ENCODE measurements at places on chromosomes 16 and 17. TPM values are rescaled to one million over a fixed set of nuclear protein-coding genes. Genes with fewer than 3 reads are reported as not detected.

DNA sequence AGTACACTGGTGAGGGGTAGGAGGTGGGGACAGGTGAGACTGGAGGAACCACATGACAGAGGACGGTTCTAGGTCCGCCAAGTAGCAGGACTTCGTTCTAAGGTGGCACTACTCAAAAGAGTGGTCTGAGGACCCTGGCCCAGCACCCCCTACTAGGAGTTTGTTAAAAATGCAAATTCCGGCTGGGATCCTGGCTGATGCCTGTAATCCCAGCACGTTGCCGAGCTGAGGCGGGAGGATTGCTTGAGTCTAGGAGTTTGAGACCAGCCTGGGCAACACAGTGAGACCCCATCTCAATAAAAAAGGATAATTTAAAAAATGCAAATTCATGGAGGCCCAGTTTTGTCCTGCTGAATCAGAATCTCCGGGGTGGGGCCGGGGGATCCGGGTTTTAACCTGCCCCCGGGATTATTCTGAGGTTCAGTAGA lies 59.1 kb downstream of the WSB1 start:
- DNase-seq = no peak

LRRC36 gene
- 8.7 TPM for polyA plus RNA-seq

CLEC3A gene
- not detected for polyA plus RNA-seq

TBC1D3D gene
- polyA plus RNA-seq = 3.1 TPM

TOX3 gene
- 32.5 TPM for polyA plus RNA-seq

WNT9B gene
- 8.5 TPM for polyA plus RNA-seq

GRCh38 chr17:67573987-67574657 lies 143.6 kb upstream of the NOL11 start:
- no peak for DNase-seq

DNA sequence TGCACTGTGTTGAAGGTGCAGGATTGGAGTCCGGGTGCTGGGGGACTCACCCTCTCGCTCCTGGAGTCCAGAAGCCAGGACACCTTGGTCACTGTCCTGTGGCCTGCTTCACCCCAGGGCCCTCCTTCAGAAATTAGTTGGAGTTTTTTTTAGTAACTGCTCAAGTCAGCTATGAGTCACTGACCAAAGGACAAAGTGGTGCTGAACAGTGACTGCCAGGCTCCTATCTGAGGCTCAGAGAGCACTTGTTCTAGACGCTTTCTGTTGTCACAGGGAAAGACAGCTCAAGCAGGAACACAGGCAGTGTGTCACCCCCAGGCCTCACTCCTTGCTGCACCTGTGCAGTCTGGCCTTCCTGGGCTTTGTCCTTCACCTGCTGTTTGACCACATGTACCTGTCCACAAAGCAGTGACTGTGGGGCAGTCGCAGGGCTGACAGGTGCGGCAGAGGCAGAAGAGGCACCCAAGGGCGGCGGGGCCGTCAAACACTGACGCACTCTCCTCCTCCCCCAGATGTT lies 4.1 kb upstream of the FAAP100 start:
- no peak for DNase-seq

GRCh38 chr16:9050102-9050830 lies 41.2 kb upstream of the HAPSTR1 start:
- DNase-seq = no peak

- no peak for DNase-seq
Measured at GRCh38 chr17:869086-869485, 86.9 kb downstream of the MRM3 start.

- no peak for DNase-seq
Measured at GRCh38 chr16:2968368-2968737, 795 bp upstream of the PAQR4 start.

GRCh38 chr17:17206913-17207335 lies 791 bp upstream of the PLD6 start:
- DNase-seq = no peak

- DNase-seq = peak; percentile 3
Measured at GRCh38 chr16:28845293-28845692, 855 bp downstream of the TUFM start.

DNA sequence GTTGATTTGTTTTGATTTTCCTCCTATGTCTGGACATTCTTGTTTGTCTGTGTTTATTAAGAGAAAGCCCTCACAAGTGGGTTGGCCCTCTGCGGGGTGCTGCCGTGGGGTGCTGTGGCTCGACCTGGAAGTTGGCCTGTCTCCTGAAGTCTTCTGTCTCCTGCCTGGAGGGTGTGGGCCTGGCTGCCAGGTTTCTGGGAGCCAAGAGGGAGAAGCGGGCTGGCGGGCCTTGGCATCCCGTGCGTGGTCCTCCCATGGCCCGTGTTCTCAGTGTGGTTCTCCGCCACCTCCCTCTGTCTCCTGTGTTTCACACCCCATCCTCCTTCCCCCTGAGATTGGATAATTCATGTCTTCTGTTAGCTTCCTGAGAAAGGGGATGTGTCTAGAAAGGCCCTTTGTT lies 69.6 kb downstream of the RNF213 start:
- DNase-seq = no peak

CD300LB gene
- 0.15 TPM for polyA plus RNA-seq

DNA sequence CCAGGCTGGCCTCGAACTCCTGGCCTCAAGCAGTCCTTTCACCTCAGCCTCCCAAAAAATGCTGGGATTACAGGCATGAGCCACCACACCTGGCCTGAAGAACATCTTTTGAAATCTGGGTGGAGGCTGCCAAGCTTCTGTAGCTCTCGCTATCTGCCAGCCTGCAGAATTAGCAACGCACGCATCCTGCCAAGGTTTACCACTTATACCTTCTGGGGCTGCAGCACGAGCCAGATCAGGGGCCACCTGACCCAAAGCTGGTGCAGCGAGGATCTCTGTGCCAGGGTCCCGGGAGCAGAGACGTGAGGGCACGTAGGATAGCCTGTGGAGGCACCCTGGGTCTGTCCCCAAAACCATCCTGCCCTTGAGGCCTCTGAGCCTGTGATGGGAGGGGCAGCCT lies 22.2 kb downstream of the SLC38A8 start:
- no peak for DNase-seq

SLC5A10 gene
- 0.58 TPM for polyA plus RNA-seq

CTRB2 gene
- polyA plus RNA-seq = not detected

C1QTNF8 gene
- polyA plus RNA-seq = not detected

CDK3 gene
- polyA plus RNA-seq = 19.0 TPM

LRRC3C gene
- not detected for polyA plus RNA-seq

TNK1 gene
- polyA plus RNA-seq = 5.5 TPM

GRCh38 chr16:3214904-3215600 lies 19.9 kb downstream of the ZNF200 start:
- no peak for DNase-seq

All from left kidney (tissue), 8 donors.